ENCODE measurements at places on chromosomes 3 and 15.
A peak's percentile ranks its signal among the peaks of the same experiment; 100 is the strongest.

DNA sequence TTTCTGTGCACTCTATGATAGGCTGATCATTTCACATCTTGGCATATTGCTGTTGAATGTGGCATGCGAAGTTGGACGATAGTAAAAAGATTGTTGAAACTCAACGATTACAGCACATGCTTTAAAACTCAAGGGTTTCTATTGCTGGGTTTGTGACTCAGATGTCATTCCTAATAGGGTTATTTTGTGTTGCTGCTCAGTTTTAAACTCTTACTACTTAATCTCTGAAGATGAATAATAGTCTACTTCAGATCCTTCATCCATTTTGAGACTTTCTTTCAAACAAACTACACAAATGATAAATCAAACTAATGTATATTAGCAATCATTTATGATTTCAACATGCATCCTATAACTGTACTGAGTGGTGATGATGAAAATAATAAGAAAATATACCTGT, 71.3 kb upstream of the MBNL1 start:
- peak; percentile 32 for DNase-seq

- DNase-seq, result peak; percentile 57
Measured at GRCh38 chr3:72797773-72798543, 50.3 kb downstream of the SHQ1 start.

- no peak for DNase-seq
Measured at GRCh38 chr15:77514641-77515402, 94.1 kb downstream of the HMG20A start.

GRCh38 chr3:194928227-194928626, 242.5 kb downstream of the FAM43A start:
- DNase-seq, result peak; percentile 55

DNA sequence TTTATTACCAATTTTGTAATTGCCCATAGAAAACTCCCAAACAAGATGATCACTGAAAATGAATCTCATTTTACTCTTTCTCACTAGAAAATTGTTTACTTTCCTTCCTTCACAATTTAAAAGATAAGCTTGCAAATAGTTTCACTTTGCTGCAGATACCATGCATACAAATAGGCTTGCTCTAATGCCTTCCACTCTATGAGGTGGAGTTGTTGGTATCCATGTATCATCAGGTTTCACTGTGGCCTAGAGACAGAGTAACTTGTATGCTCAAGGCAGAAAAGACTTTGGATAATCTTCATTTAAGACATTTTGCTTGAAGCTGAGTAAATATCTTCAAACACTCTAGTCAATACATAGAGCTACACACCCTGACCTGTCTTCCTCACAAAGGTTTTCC, 60.8 kb downstream of the RYK start:
- no peak for DNase-seq

DNA sequence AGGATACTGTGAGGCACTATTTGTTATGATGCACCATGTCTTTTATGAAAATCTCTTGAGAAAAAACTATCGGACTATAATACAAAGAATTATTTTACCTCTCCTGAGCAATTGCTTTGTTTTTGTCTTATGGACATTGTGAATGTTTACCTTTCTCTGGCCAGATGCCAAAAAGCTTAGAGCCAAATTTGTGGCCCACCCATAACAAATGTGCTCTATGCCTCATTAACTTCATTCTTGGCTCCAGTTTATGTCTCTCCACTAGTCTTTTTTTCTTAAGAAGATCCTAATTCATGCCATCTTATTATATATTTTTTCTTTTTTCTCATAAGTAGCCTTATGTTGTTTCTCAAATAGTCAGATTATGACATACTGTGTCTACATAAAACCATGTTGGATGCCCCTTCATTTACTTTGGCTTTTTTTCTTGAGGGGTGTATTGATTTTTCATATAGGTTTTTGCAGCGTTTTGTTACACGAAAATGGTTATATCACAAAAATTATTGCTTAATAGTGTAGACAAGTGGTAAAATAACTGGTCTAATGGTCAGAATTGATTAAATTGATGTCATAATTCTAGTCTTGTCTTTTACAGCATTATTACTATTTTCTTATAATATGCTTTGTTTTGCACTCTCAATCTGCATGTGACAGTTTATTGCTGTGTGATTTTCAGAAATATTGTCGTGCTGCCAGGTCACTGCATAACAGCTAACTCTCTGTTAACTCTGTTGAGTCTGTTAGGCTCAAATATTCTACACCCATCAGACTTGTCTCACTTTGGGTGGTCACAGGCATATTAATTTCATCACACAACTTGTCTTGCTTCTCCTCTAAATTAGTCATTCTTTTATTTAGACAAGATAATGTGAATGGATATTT, 18.2 kb downstream of the SENP8 start:
- DNase-seq, result no peak

DNA sequence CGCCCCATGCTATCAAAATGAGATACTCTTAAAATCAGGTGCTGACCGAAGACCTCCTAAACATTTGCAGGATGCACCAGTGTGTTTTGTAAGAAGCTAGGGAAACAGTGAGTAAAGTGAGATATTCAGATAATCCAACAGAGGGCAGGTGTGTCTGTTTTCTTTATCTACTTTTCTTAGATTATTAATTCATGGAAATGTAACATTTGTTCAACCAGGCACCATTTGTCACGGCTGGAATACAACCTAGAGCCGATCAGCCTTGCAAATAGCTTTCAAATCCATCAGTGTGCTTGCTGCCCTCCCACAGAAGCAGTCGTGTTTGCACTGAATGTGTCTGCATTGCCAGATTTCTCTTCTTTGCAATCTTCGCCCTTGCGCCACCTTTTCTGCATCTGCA, 201.9 kb upstream of the CHRM5 start:
- no peak for DNase-seq

DNA sequence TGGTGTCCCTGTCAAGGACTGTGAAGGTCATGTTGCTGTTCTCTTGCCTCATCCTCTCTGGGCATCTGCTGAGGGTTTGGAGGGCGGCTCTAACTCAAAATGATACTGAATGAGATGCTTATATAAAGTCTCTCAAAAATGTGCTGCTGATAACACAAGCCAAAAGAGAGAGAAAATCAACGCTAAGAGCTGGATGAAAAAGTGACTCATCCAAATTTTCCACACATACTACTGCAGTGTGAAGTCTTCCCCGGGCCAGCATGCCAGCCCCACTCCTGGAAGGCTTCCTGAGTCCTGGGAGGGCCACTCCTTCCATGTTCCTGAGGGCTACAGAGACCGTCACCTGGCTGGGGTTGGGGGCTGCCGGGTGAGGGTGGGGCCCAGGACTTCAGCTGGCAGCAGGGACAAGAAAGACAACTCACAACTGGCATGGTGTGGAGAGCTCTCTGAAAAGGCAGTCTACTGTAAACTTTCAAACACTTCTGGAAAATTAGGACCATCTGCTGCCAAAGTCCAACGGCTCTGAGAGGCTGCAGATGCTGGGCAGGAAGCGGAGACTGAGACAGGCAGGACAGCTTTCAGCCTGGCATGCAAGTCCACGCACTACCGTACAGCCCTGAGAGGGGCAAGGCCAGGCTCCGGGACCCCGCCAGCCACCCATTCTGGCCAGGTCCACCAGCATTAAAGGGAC, 200.3 kb downstream of the ADAMTS17 start:
- DNase-seq, result peak; percentile 12

- DNase-seq, result peak; percentile 82
Measured at GRCh38 chr3:113166719-113167492, 44.5 kb upstream of the BOC start.

DNA sequence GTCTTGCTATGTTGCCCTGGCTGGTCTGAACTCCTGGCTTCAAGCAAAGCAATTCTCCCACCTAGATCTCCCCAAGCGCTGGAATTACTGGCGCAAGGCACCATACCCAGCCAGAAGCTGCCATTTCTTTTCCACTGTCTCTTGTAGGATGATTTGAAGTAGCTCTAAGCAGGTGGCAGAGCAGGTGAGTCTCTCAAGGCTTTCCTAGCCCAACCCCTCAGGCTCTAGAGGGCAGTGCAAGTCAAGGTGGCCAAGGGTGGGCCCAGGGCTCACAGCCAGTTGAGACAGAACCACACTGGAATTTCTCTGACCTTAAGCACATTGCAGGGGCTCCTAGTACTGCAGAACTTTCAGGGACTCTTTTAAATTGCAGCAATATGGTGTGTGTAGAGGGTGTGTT, 15.6 kb upstream of the DAG1 start:
- no peak for DNase-seq

DNA sequence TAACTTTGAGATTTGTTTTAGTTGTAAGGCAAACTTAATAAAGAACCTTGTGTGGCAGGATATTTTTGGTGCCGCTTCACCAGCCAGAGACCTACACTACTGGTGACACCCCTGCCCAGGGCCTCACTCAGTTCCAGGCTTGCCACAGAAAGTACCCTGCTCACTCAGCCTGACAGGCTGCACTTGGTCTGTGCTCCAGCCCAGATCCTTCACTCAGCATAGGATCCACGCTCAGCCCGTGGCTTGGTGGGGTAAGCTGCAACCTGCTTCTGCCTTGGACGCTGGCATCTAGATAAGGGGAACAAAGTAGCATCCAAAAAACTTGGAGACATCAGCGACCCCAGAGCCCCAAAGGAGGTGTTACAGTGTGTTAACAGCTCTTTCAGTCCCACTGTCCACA, 825.5 kb downstream of the EPHA3 start:
- no peak for DNase-seq

- DNase-seq, result peak; percentile 50
Measured at GRCh38 chr3:173993299-173993698, 595.8 kb downstream of the NLGN1 start.

DNA sequence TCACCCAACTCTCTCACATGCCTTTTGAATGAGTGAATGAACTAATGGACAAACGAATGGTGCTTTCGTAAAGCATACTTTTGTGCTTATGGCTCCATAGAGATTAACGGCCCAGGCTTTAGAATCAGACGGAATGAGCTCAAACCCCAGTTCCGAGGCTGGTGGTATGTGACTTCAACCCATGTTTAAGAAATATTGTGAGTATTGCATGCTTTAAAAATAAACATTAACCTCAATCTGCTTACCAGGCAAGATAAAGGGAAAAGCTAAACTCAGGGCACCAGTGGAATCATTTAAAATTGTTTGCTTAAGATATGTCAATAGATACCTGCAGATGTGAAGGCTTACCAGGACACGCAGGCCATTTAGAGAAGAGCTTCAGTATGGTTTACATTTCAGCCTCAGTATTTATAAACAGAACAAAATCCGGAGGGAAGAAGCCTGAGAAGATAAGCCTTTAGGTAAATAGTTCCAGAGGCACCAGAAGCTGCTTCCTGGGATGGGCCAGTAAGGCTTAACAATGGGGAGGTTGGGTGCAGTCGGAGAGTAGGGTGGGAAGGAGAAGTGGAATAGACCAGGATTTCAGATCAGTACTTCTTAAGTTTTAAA, 186.4 kb downstream of the ADAMTS9 start:
- peak; percentile 21 for DNase-seq

GRCh38 chr3:61639991-61640390, 78.6 kb downstream of the PTPRG start:
- no peak for DNase-seq

DNA sequence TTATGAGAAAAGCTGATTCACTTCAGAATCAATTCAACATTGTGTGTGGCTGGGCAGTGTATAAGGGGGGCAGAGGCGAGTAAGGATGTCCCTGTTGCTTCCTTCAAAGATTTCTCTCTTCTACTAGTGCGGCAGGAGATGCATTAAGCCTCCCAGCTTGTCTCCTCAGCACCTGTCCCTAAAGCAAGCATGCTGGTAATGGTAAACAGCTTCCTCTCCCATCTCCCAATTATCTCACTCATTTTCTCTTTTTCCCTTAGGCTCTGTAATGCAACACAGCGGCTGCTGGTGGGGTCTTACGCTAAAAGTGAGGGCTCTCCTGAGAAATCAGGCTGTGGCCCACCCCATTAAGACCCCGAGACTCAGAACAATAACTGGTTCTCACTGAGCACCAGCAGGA, 306.4 kb upstream of the ROPN1 start:
- no peak for DNase-seq

DNA sequence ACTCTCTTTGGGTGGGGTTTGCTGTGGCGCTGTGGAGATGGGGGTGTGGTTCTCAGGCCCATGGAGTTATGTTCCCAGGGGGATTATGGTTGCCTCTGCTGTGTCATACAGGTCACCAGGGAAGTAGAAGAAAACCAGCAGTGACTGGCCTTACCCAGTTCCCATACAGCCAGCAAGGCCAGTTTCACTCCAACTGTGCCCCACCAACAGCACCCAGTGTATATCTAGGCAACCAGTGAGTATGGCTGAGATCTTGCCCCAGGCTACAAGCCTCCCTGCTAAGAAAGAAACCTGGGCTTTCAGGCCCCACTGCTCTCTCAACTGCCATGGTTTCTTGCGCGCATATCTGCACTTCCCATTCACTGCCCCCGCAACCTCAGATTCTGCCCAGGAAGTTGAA, 31.4 kb upstream of the RARB start:
- DNase-seq, result no peak

DNA sequence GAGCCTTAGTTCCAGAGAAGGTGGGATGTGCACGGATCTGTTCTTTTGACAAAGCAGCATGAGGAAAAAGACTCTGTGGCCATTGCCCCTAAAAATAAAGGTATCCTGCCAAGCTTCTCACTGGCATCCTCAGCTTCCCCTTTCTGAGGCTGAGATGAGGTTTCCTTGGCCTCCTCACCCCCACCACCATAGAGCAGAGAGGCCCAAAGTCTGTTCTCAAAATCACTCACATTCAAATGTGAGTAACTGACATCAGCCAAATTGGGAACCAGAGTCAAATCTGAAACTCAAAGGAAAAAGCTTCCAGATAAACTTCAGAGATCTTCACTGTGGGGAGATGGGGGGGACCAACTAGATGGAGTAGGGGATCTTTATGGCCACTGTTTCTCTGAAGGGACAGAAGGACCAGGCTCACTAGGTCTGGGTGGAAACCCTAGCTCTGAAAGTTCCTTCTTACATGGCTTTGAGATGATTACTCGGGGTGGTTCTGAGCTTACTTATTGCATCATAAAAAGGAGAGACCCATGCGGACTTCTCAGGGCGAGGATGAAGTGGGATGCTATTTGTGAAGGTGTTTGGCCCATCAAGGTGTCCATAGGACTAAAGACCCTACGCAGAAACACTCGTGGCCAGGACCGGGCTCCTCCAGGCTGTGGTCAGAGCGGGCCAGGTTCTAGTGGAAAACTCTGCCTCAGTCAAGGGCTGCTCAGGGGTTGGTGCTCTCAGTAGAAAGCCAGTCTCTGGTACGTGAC, 61.5 kb upstream of the MEF2A start:
- DNase-seq, result no peak

- DNase-seq, result no peak
Measured at GRCh38 chr15:81311752-81312464, 12.0 kb downstream of the STARD5 start.

DNA sequence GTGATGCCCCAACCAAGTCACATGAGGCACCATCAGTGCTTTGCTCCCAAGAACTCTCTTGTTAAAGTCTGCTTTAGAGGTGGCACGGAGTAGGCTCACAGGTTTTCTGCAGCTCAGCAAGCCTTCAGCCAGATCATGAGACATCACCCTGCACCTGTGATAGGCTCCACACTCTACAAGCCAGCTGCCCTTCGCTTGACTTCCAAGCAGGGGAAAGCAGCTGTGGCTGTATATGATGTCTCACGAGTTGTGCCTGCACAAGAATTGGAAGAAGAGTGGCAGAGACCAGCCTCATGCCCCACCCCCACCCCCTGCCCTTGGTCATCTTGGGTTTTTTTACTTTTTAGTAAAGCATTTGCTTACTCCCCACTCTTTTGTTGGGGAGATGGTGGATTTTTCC, 22.5 kb downstream of the MRPS11 start:
- no peak for DNase-seq

GRCh38 chr3:48208076-48208475, 15.2 kb upstream of the CAMP start:
- DNase-seq, result no peak

All from fibroblast of upper back skin (primary cell).